ENCODE measurements at places on chromosomes 12 and 14.

DNA sequence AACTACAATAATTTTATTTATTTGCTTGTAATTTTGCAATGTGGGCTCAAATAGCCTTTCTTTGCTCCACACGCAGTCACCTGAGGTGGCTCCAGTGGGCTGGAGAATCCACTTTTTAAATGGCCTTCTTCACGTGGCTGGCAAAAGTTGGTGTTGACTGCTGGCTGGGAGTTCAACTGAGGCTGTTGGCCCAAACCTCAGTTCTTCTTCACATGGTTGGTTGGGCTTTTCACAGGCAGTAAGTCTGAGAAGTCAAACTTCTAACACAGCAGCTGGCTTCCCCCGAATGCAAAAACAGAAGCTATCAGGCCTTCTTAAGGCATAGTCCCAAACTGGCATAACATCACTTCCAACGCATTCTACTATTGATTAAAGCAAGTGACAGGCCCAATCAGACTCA is 2.1 kb upstream of the OXA1L start:
- no peak for DNase-seq

DNA sequence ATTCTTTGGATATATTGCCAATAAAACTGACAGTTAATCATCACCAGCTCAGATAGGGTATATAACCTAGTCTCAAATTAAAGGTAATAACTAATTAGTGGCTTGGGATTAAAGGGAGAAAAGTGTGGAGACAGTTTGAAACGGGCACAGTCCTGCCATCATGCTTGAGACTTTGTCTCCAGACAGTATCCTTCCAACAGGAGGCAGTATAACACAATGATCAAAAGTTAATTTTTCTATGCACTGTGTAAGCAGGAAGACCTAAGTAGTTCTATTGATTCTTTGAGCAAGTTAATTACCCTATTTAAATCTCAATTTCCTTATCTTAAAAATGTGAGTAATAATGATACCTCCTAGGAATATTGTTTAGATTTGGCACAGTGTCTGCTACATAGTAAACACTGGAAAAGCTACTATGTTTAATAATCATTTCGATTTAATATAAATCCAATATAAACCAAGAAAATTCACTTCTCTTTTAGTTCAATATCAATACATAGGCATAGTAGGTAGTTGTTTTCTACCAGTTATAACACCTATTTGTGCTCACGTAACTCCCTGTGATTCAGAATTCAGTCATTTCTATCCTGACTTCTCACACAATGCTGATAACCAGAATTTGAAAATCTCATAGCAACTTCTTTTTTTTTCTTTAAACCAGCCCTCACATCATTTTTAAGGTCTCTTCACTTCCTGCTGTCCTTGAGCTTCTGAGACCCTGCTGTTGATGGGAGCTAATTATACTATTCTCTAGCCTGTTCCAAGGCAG is 53.7 kb downstream of the GALNT4 start:
- DNase-seq, result no peak

DNA sequence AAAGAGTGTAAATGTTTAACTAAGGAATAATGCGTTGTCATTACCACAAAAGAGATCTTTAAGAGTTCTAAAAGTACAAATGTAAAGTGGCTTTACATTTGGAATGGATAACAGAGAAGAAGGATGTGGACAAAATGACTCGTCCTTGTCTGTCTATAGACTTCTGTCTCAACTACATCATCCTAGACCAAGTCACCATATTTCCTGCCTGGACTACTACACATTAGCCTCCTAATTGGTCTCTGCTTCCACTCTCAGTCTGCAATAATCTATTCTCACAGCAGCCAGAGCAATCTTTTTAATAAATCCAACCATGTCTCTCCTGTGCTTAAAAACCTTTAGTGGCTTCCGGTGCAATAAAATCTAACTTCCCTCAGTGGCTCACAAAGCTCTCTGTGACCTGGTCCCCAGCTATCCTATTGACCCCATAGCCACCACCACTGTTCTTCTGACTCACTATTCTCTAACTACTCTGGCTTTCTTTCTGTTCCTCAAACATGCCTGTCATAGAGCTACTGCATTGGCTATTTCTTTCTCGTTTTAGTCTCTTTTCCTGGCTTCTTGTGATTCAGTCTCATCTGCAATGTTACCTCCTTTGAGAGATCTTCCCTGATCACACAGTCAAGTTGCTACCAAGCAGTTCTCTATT is 91.1 kb downstream of the MYF5 start:
- no peak for DNase-seq

DNA sequence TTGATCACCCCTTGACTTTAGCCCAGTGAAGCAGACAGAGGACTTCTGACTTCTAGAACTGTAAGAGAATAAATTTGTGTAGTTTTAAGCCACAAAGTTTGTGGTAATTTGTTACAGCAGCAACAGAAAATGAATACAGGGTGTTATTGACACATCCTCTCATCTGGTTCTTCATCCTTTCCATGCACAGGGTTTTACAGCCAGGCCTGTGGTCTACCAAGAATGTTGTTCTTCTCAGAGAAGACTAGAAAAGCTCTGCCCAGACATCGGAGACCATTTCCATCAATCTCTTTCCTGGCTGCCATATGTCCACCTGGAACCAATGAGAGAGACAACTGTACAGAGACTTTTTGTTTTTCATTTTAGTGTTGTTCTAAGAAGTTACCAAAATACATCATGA is 308.2 kb upstream of the AMIGO2 start:
- DNase-seq, result no peak

DNA sequence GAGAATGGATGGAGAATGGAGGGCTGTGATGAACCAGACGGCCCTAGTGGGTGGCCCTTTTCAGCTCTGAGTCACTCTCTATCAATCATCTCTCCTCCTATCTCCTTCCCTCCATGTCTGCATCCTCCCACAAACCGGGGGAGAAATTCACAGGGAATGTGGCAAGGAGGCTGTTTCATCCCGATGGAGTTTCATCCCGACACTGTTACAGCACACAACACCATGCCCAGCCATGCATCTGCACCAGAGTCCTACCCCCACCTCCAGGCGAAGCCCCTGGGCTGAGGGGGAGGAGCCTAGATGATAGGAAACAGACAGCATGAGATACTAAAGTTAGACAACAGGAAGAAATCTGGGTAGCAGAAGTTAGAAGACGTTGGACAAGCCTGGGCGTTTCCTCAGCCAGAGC is 20.8 kb downstream of the SLC8B1 start:
- DNase-seq, result no peak

DNA sequence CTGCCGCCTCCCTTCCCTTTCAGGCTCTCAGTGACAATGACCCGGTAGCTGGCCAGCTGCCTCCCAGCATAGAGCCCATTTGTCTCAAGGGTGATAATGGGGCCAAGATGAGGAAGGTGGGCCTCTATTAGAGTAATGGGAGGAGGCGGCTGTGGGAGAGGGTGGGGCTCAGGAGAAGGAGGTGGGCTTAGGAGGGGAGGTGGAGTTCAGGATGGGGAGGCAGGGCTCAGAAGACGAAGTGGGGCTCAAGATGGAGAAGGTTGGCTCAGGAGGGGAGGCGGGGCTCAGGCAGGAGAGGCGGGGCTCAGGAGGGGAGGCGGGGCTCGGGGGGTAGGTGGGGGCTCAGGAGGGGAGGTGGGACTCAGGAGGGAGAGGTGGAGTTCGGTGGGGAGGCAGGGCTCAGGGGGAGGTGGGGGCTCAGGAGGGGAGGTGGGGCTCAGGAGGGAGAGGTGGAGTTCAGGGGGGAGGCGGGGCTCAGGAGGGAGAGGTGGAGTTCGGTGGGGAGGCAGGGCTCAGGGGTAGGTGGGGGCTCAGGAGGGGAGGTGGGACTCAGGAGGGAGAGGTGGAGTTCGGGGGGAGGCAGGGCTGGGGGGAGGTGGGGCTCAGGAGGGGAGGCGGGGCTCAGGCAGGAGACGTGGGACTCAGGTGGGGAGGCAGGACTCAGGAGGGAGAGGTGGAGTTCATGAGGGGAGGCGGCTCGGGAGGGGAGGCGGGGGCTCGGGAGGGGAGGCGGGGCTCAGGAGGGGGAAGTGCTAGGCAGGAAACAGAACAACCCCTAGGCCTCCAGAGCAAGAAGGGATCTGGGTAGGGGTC is 36.8 kb downstream of the IQSEC3 start:
- no peak for DNase-seq

- no peak for DNase-seq
Measured at GRCh38 chr12:84874825-84875139, 37.8 kb downstream of the SLC6A15 start.

- DNase-seq, result no peak
Measured at GRCh38 chr12:131242741-131243496, 289.2 kb downstream of the ADGRD1 start.

GRCh38 chr14:102345232-102345631 is 17.5 kb downstream of the CINP start:
- no peak for DNase-seq

- DNase-seq, result no peak
Measured at GRCh38 chr12:117972301-117972700, 3.5 kb upstream of the KSR2 start.

DNA sequence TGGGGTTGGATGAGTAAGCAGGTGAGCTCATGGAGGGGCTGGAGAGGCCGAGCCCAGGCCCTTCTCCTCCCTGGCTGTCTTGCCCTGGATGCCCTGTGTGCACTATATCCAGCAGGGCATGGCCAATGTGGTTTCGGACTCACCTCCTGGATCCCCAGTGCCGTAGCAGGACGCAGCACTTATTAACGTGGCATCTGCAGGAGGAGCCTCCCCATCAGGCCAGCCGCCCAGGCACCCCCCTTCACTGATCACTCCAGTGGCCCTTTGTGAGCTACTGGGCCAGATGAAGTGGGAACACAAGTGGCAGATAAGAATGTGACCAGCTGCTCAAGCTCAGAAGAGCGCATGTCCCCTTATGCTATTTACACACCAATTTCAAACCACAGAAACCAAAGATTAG is 43.1 kb upstream of the DICER1 start:
- no peak for DNase-seq

DNA sequence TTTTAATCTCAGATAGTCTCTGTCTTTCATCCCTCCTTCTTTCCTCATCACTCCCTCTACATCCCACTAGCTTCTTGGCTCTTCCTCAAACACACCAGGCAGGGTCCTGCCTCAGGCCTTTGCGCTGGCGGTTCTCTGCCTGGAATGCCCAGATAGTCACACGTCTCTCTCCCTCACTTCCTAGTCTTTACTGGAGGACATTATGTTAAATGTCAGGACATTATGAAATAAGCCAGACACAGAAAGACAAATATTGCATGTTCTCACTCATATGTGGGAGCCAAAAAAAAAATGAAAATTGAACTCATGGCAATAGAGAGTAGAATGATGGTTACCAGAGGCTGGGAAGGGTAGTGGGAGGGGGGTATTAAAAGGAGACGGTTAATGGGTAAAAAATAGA is 442.0 kb downstream of the MED13L start:
- no peak for DNase-seq

- no peak for DNase-seq
Measured at GRCh38 chr14:48726080-48726642, 860.0 kb downstream of the RPS29 start.

DNA sequence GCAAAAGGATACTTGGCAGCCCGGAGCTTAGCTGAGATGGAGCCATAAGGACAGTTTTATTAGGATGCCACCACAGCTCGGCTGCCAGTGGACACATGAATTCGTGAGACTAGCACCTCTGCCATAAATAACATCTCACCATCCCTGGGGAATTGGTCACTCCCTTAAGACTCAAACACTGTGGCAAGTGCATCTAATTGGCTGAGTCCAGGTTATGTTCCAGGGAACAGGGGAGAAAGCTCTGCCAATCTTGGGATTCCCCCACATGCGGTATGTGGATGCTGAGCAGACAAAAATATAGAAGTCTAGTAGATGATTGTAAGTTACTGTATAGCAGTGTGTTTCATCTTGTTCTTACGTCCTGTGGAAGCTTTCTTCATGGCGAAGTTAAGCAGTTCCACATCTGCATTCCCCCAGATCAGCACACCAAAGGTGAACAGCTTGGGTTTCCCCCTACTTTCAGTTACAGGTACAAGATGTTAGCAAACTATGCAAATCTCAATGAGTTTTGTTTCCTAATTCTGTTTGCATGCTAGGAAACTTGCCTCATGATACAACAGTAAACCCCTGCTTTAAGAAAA is 131.1 kb downstream of the ETV6 start:
- no peak for DNase-seq

GRCh38 chr12:114476159-114476558 is 70.2 kb upstream of the TBX5 start:
- no peak for DNase-seq

DNA sequence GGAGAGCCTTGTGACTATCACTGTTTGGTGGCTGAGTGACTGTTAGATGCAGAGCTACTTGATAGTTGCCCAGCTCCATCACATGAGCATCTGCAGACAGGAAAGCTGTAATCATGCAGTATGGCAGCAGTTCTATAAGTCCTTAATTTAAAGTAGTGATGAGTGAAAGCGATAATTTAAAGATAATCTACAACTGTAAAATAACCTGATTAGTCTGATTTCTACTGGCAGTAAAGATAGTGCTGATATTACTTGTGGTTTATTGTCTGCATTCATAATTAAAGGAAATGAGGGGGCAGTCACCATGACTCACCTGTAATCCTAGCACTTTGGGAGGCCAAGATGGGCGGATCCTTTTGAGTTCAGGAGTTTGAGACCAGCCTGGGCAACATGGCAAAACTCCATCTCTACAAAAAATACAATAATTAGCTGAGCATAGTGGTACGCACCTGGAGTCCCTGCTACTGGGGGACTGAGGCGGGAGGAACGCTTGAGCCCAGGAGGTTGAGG is 41.2 kb upstream of the PLEKHD1 start:
- no peak for DNase-seq
